CD4-positive, alpha-beta T cell treated with Interferon alpha-2 for 1 hour (primary cell): ENCODE measurements at places on chromosomes 2 and 18.

DNA sequence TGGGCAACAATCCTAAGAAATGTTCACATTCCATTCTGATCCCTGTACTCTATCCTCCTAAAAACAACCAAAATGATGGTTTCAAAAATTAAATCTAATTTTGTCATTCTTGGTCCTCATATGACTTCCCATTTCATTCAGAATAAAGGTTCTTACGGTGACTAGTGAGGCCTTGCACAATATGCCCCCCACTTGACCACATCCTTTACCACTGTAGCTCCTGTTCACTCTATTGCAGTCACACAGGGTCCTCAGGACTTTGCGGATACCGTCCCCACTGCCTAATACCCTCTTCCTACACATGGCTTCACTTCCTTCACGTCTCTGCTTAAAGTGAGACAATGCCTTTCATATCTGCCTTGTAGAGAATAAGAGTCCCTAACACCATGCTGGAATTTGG is 1058.7 kb upstream of the KLHL29 start:
- no peak for DNase-seq

- no peak for DNase-seq
Observed at GRCh38 chr2:223900066-223900465, 45.1 kb downstream of the WDFY1 start.

DNA sequence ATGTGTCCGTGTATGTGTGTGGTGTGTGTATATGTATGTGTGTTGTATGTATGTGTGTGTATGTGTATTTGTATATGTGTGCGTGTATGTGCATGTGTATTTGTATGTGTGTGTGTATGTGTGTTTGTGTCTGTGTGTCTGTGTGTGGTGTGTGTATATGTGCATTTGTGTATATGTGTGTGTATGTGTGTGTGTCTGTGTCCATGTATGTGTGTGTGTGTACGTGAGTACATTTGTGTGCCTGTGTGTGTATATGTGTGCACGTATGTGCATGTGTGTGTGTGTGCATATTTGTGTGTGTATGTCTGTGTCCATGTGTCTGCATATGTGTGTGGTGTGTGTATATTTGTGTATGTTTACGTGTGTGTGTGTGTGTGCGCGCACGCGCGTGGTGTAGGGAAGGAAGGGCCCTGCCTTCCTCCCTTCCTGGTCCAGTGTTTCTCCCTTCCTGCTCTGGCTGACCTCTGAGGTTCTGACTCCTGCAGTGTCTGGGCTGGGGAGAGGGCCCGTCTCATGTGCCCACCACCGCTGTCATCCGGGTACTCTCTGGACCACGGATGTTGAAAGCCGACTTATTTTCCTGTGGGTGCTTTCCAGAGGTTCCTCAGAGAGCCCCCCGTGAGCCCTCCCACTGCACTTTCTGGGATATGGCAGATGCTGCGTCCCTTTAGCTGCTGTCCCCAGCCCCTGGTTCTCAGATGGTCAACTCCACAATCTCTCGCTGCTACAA is 209.5 kb downstream of the DYSF start:
- no peak for DNase-seq

DNA sequence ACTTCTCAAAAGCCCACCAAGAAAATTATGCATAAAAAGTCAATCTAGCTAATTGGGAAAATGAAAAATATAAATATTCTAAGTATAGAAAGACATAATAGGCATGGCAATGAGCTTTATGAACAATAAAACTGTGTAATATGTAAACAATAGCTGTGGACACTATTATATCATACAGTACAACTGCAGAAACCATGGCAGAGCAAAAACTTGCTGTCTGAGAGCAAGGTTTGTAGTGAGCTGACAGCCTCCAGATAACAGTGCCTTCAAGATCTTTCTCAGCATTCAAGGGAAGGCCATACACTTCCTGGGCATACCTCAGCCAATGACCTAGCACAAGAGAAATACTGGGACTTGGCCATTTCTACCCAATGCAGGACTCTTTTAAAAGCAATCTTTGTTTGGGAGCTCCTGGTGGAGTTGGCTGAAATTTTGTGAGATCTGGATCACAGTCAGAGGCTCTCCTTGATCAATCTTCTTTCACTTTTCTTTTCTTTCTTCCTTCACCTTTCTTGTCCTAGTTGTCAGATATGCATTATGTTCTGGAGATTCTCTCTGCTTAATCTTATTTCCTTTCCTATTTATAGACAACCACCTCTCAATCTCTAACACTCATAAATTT is 427.2 kb upstream of the UBE2E3 start:
- DNase-seq, result no peak

DNA sequence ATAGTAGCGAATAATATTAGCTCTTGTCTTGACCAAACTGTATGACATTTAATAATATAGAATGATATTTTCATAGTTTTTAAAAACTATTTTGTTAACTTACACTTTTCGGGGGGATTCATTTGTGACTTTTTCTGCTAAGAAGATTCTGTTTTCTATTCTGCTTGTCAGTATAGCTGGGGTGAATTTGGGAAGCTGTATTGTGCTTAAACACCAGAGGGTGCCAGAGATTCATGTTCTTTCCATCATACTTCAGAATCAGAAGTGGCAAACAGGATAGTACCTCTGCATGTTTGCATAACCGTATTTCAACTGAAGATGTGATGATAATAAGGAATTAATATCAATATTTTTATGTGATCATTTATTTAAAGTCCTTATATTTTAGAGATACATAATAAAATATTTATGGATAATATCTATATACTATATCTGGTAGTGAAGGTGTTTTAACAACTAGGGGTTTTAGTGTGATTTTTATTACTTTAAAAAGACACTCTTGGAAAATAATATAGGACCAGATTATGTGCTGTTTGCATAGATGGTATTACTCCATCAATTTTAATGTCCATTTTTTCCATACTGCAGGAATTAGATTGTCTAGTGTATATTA is 81.0 kb downstream of the TAF4B start:
- peak; percentile 25 for DNase-seq

GRCh38 chr2:163662141-163662780 is 73.5 kb downstream of the FIGN start:
- no peak for DNase-seq

DNA sequence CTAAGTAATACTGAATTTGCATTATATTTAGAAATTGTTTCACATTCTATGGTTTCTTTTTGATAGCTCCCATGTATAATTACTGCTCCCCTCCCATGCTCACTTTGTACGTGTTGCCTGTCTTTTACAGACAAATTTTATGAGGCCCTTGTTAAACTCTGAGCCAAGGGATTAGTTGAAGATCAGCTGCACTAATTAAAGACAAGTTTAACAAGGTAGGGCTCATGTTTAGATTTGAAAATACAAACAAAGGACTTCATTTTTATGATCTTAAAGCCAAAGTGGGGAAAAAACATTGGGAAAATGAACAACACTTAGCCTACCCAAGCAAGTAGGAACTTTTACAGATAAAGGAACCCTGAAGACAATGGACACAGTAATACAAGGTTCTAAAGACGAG is 46.2 kb downstream of the ARHGAP28 start:
- DNase-seq, result no peak

DNA sequence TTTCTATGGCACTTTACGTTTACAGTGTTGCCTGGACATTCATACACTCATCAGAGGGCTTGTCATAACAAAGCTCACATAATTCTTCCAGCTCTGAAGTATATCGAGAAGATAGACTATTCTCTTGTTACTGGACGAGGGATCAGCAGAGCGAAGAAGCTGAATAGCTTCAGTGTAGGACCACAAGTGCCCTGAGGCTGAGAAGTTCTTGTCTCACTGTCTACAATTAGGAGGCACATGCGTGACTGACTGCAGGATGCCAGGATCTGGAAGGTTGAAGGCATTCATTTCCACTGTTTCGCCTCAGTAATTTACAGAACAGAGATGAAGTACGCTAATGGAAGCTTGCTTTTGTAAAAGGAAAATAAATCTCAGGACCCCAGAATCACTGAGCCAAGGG is 9.6 kb downstream of the SH3YL1 start:
- DNase-seq, result no peak

DNA sequence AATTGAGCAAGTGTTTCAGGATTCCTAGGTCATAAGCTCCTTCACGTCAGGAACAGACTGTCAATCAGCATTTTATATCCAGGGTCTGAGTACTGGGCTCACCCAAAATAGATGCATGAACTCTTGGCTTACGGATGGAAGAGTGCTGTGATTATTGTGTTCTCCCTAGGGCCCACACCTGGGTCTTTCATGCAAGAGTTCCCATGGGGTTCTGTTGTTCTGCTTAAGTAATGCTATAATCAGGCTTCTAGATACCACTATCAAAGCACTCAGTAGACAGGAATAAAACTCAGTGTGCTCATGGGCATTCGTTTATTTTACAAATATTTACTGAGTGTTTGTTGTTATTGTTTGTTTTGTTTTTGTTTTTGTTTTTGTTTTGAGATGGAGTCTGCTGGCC is 46.4 kb upstream of the PMAIP1 start:
- DNase-seq, result no peak

GRCh38 chr2:74364533-74365505 is 15.3 kb downstream of the DCTN1 start:
- DNase-seq, result no peak

DNA sequence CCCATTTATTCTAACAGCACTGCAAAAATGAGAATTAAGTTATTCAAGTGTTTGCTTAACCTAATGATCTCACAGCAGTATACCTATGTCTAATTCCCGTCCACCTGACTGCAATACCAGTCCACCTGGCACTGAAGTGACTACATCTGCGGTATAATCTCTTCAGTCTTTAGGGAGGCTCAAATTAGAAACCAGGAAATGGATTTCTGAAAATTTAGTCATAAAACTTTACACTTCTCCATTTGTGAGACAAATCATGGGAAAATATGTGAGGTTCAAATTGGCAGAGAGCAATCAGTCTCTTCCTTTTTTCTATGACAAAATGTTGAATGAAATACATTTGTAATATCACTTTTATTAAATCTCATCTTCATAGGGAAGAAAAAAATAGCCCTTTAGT is 33.0 kb downstream of the FTCDNL1 start:
- DNase-seq, result no peak

DNA sequence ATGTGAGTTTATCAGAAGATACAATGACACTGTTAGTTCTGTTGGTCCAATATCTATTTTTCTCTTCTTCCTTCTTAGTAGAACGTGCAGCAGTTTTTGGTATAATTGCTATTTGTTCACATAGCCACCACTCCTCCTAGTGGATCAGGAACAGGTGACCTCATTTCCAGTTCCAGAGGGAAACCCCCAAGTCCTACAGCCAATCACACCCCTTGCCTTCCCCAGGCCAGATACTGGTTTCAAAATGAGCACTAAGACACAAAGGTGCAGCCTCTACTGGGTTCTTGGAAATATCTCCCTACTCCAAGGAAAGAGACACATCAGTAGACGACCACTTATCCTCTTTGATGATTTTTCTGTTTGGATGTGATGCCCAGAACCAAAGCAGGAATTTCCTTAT is 103.2 kb downstream of the TCF4 start:
- DNase-seq, result no peak

DNA sequence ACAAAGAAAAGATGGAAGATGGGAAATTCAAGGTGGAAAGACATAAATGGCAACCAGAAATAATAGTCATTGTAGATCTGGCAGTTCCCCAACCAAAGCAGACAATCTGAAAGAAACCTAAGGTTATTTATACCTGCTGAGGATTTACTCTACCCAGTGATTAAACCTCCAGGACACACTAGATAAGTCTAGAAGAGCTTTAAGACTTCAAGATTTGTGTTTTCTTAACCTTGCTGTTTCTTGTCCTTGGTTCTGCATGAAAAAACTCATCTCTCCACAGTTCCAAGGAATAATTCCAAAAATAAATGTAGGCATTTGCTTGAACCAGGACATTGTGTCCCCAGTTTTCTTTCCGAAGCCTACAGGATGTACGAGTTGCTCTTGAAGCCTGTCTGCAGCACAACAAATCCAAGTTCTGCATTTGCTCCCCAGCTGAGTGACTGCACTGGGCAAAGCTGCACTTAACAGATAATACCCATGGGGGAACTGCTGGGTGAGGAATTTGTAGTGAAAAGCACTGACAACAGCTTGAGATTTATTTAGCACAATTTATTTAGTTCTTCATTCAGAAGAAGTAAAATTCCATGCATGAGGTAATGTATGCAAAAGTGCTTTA is 19.8 kb downstream of the DTNA start:
- no peak for DNase-seq

GRCh38 chr2:114446571-114446970 is 4.1 kb downstream of the DPP10 start:
- no peak for DNase-seq

DNA sequence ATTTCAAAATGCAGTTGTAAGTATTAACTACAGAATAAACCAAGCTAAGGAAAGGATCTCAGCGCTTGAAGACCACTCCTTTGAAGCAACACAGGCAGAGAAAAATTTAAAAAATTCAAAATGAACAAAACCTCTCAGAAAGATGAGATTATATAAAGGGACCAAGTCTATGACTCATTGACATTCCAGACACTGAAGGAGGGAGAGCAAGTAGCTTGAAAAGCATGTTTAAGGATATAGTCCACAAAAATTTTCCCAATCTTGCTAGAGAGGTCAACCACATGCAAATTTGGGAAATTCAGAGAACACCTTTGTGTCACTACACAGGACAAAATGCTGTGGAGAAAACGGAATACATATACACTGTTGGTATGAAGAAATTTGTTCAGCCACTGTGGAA is 112.6 kb upstream of the MC4R start:
- DNase-seq, result no peak

DNA sequence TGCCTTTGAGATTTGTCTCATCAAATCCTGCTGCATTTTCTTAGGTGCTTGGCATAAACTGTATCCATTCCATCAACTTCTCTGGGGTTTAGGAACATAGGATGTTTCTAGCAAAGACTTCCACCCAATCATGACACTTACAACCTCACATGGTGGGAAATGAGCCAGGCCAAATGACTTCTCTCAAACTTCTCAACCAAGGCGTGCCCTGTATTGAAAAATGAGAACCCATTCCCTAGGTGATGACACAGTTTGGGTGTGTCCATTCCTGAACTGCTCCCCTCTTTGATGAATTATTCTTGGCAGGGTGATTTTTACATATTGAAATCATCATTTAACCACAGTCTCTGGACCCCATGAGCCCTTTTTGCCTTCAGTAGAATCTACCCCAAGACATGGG is 161.1 kb downstream of the EN1 start:
- DNase-seq, result no peak
